Stimulated activated CD8-positive, alpha-beta memory T cell treated with anti-CD3 and anti-CD28 coated beads, Interleukin-7, amount 100 ng/mL, for 48 hours (primary cell): ENCODE measurements at places on chromosomes 11 and 22.

- no peak for DNase-seq
Measured at GRCh38 chr22:39103431-39103830, 6.4 kb downstream of the APOBEC3H start.

- no peak for DNase-seq
Measured at GRCh38 chr11:33492596-33492995, 208.0 kb downstream of the C11orf91 start.

GRCh38 chr11:9001736-9002135 lies 2.1 kb downstream of the NRIP3 start:
- DNase-seq: peak; percentile 55

GRCh38 chr11:30579415-30580175 lies 6.6 kb downstream of the MPPED2 start:
- no peak for DNase-seq

DNA sequence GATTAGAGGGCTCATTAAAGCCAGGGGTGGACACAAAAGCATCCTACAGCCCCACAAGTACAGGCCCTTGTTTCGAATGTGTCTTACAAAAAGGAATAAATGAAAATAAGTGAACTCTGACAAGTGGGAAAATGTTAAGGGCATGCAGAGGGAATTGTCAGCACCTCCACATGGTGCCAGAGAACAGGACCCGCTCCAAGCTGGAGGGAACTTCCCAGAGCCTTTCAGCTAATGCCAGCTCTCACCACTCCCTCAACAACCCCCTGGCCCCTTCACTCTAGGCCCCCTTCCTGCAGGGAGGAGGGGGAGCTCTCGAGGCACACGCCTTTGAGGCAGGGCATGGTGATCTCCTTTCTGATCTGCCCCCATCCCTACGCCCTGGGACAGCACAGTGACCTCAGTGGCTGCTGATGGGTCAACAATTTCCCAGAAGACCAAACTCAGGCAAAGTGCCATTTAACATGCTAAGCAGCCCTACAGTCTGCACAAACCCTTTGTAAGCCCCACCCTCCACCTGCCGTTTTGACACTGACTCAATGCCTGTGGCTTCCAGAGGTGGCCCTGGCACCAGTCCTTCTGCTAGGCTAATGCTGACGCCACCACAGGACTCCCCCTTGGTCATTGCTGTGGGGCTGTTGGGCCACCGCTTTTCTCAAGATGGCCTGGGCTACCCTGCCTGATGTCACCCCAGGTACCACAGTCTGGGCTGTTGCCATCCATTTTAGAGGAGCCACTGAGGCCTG lies 12.5 kb upstream of the CHST1 start:
- DNase-seq: no peak

GRCh38 chr11:121555121-121555520 lies 102.4 kb upstream of the SORL1-AS1 start:
- DNase-seq: no peak

- DNase-seq: no peak
Measured at GRCh38 chr22:42061041-42061440, 9.6 kb downstream of the NAGA start.

- DNase-seq: no peak
Measured at GRCh38 chr11:35487532-35488078, 37.8 kb downstream of the PAMR1 start.

DNA sequence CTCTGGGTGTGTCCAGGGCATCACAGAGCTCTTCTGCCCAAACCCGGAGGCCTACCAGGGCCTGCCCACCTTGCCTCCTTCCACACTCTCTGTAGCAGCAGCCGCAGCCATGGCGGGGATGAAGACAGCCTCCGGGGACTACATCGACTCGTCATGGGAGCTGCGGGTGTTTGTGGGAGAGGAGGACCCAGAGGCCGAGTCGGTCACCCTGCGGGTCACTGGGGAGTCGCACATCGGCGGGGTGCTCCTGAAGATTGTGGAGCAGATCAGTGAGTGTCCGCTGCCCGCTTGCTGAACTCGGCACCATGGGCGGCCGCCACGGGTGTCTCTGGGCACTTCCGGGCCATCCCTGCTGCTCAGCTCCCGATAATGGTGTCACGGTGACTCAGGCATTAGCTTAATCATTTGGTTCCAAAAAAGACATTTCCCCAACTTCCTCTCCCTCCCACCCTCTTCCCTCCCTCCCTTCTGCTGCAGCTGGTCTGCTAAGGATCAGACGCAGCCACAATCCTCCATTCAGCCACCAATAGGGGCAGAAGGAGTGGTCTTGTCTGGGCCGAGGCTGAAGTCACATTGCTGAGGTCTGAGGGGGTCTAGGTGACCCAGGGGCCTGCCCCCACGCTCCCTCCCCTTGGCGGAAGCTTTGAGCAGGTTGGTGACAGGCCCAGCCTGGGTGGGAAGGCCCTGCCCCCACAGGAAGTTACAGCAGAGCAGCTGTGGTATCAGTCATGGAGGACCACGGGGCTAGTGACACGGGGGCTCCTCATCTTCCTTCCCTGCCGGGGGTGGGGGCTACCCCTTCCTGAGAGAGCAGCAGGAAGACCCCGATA lies 950 bp downstream of the FERMT3 start:
- DNase-seq: peak; percentile 90

GRCh38 chr11:26987272-26987671 lies 6.6 kb upstream of the FIBIN start:
- no peak for DNase-seq

GRCh38 chr22:21041937-21042336 lies 3.8 kb upstream of the LRRC74B start:
- no peak for DNase-seq
